ENCODE measurements at places on chromosomes 4 and X.

GRCh38 chr4:173573286-173573685, 43.3 kb upstream of the HAND2 start:
- no peak for DNase-seq

DNA sequence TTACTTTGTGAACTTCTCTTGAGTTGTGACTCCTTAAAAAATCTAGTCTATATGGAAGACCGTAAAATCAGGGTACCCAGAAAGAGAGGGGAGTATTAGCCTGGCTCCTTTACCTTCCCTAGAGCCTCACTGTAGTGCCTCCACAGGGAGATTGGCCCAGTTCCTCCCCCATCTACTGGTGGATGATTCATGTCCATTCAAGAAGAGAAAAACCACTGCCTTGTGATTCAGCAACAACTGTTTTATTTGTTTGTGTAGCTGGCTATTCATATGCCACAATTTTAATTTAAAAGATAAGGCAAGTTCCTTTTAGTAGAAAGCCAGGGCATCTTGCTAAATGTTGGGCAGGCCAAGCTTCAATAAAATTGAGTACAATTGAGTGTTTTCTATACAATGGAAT, 221.8 kb upstream of the KCNIP4 start:
- no peak for DNase-seq

- DNase-seq: no peak
These were observed 907 bp downstream of the LHFPL1 start for GRCh38 chrX:112678831-112679230.

GRCh38 chr4:122855353-122855890, 28.8 kb downstream of the FGF2 start:
- no peak for DNase-seq

- DNase-seq: no peak
These were observed 48.9 kb upstream of the TMSB15B start for GRCh38 chrX:103913356-103914020.

All from LNCaP clone FGC (cell line).